ENCODE measurements at places on chromosomes 12 and 14. TPM values are rescaled to one million over a fixed set of nuclear protein-coding genes. Genes with fewer than 3 reads are reported as not detected.

The SRGAP1 gene
- 10.0 TPM for total RNA-seq

The RDH12 gene
- not detected for total RNA-seq

The RAB5B gene
- total RNA-seq = 56.5 TPM

The MSI1 gene
- total RNA-seq = not detected

The AQP2 gene
- not detected for total RNA-seq

The GPR84 gene
- total RNA-seq = not detected

GRCh38 chr14:69043596-69044260 lies 64.6 kb upstream of the ACTN1 start:
- peak; percentile 77 for DNase-seq

DNA sequence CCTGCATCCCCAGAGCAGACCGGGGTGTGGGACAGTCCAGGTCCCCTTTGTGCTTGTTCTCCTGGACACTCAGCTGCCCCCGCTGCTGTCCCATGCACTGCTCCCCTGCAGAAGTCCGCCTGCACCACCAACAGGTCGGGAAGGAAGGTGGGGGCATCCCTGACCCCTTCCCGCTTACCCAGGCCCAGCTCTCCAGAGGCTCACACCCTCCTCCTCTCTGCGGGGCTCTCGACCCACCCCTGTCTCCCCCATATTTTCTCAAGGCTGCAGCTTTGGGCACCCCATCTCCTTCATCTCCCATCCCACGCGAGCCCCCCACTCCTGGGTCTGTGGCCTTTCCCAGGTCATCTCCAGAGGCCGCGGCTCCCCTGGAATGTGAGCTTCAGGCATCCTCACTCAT lies 9.4 kb downstream of the ZBTB42 start:
- DNase-seq = no peak

GRCh38 chr12:81668475-81668874 lies 90.7 kb downstream of the PPFIA2 start:
- DNase-seq = peak; percentile 43

- DNase-seq = no peak
Observed at GRCh38 chr12:106113446-106113823, 25.3 kb downstream of the NUAK1 start.

DNA sequence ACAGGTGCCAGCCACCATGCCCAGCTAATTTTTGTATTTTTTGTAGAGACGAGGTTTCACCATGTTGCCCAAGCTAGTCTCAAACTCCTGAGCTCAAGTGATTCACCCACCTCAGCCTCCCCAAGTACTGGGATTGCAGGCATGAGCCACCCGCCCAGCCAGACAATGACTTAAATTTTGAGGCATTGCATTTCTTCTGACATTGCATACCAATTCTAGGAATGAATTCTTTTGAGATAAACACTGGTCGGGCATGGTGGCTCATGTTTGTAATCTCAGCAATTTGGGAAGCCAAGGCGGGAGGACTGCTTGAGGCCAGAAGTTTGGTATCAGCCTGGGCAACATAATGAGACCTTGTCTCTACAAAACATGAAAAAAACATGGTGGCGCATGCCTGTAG lies 2.5 kb upstream of the CELA1 start:
- peak; percentile 59 for DNase-seq

DNA sequence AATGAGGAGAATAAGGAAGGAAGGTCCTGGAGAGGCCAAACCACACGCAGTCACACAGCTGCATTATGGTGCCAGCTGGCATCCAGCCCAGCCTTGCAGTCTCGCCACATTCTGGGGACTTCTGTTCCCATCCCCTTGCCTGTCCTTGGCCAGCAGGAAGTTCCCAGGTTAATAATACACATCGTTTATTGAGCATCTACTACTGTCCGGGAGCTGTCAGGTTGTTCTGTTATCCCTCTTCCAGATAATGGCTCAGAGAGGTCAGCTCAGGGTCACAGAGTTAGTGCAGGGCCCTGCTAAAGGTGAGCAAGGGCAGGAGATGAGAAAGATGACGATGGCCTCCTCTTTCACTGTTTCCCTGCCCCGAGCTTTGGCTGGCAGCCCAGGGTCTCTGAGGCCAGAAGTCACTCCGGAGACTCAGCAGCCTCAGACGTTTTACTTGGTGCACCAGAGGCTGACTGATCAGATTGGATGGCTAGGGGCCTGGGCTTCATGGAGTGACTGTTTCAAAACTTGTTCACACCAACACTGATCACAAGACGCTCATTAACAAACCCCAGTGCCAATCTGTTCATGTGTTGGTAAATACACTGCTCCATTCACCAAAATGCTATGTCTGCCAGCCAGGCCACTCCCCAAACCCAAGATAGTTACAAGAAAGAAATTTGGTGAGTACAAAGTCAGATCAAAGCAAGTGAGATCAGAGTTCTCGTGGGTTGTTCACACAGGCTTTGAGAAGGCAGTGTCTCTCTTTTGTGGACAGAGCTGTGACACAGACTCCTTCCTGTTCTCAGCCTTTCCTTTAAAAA lies 79.2 kb downstream of the B4GALNT3 start:
- DNase-seq = peak; percentile 42

GRCh38 chr14:90107789-90108188 lies 46.0 kb downstream of the KCNK13 start:
- no peak for DNase-seq

DNA sequence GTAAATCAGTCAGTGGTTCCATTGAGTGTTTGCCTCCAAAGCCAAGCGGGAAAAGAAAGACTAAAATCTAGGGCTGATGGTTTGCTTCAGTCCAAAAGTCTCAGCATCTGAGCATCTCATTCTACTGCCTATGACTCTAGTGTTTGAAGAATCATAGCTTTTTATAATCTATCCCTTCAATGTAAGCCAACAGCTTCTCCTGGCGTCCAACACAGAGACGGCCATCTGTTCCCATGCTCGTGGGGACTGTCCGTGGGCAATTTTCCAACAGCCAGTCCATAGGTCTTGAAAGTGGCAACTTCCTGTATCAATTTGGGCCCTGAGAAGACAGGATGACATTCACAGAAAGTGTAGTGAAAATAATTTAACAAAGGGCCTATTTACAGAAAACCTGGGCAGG lies 544.4 kb upstream of the TMEM132C start:
- DNase-seq = no peak

- DNase-seq = peak; percentile 53
Observed at GRCh38 chr12:12722435-12723148, 5.4 kb downstream of the CDKN1B start.

All from IMR-90 (cell line).